ENCODE measurements at places on chromosomes 6 and 20.

GRCh38 chr6:62891065-62891647 is 320.1 kb upstream of the FKBP1C start:
- no peak for DNase-seq

- DNase-seq, result no peak
Observed at GRCh38 chr6:2550247-2550646, 200.5 kb downstream of the MYLK4 start.

- no peak for DNase-seq
Observed at GRCh38 chr20:25284131-25284601, 36.3 kb downstream of the PYGB start.

GRCh38 chr6:166722785-166723184 is 95.7 kb upstream of the RPS6KA2 start:
- no peak for DNase-seq

GRCh38 chr20:16803965-16804792 is 56.0 kb downstream of the OTOR start:
- DNase-seq, result peak; percentile 80

DNA sequence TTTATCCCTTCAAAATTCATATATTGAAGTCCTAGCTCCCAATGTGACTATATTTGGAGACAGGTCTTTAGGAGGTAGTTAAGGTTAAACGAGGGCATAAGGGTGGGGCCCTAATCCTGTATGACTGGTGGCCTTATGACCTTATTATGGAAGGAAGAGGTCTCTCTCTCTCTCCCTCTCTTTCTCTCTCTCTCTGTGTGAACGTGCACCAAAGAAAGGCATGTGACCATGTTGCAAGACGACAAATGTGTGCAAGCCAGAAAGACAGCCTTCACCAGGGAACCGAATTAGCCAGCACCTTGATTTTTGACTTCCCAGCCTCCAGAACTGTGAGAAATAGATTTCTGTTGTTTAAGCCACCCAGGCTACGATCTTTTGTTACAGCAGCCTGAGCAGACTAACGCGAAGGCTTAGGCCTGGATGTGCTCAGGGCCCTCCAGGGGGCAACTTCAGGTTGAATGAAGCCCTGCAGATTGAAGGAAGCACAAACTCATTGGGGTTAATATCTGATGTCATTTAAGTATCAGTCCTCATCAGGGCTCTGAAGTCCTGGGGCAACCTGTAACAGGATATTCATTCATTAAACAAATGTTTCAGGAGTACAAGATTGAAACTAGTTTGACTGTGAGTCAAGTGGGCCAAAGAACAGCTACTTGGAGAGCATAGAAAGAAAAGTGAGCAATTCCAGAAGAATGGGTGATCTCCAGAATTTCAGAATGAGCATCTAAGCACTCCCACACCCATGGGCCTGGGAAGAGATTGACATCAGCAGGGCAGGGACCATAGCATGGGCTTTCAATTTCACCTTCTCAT is 157.4 kb upstream of the TNFAIP3 start:
- DNase-seq, result no peak

- DNase-seq, result no peak
Observed at GRCh38 chr6:113475392-113475791, 381.8 kb upstream of the MARCKS start.

DNA sequence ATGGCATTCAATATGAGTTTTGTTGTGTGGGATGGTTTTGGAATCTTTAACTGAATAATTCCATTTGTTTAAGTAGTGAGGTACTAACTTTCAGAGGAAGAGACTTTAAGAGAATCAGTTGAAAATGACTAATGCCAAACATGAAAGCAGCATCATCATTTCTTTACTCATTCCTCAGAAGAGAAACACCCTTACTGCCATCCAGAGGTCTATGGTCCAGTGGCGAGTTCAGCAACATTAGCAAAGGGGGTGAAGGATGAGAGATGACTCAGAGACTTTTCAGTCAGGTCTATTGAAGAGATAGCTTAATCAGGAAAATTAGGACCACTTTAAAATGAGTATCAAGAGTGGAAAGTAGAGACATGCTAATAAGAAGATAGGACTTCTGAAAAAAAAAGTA is 118.8 kb downstream of the COL19A1 start:
- DNase-seq, result no peak

- DNase-seq, result no peak
Observed at GRCh38 chr6:68343901-68344300, 291.2 kb upstream of the ADGRB3 start.

DNA sequence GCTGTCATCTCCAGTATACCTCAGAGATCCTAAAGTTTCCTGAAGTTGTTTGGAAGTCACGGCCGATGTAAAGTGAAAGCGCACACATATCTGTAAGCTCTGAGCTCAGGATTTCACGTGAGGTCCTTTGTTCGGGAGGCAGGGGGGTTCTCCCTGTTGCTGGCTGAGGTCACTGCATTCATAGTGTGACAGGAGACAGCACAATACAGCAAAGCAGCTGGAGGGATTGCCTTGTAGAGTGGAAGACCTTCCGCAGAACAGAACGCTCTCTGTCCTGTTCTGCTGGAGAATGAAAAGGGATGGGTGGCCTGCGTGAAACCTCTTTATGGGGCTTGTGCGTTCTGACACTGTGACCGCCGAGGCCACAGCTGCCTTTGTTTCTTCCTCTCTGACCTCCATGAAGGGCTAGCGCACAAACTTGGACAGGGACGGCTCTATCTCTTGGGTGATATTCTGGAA is 13.4 kb upstream of the SERPINB1 start:
- no peak for DNase-seq

DNA sequence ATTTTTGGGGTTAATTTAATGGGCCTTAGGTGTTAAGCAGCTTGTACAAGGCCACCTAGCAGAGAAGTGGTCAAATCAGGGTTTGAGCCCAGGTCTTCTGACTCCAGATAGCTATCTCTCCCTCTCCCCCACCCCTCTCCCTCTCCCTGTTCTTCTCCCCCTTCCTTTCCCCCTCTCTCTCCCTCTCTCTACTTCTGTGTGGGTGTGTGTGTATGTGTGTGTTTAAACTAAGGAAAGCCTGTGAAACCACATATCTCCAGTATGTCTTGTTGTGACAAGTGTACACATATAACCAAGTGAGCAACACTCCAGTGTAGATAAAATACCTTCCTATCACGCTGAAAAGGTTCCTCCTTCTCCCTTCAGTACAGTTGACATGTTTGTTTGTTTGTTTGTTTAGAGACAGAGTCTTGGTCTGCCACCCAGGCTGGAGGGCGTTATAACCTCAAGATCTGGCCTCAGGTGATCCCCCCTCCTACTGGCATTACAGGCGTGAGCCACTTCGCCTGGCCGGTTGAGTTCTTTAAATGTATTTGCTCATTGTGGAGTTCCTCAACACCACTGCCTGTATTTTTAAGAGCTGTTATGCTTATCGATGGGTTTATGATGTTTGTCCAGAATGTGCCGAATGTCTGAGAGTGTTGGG is 140.4 kb downstream of the JARID2 start:
- no peak for DNase-seq

- DNase-seq, result no peak
Observed at GRCh38 chr20:34570859-34571306, 12.4 kb downstream of the MAP1LC3A start.

DNA sequence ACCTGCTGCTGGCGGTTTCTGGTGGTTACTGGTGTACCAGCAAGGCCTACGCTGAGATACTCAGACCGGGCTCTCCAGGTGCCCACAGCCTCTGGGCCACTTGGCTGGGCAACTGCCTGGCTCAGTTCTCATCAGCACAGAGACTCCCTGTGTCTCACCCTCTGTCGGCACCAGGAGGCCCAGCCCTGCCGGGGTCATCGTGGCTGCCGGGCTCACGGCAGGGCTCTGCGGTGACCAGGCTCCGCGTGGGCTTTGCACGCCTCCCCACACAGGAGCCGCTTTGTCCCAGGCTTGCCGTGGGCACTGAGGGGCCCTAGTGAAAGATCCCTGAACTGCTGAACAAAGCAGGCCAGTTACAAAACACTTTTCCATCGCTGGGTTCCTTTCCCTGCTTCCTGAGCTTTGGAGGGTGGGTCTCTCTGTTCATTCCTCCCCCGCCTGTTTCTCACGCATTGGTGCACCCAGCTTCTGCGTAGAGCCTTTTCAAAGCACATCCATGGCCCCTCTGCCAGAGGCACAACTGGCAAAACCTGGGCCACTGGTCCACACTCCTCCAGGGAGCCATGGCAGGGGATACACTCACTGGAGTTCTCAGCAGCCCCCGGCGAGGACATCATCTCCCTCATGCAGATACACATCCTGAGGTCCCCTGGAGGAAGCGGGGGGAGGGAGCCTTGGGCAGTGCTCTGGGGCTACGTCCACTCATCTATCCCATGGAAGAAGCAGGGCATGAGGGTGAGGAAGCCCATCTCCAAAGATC is 117.0 kb downstream of the NFATC2 start:
- no peak for DNase-seq

- no peak for DNase-seq
Observed at GRCh38 chr20:8078528-8078914, 53.5 kb upstream of the PLCB1 start.

DNA sequence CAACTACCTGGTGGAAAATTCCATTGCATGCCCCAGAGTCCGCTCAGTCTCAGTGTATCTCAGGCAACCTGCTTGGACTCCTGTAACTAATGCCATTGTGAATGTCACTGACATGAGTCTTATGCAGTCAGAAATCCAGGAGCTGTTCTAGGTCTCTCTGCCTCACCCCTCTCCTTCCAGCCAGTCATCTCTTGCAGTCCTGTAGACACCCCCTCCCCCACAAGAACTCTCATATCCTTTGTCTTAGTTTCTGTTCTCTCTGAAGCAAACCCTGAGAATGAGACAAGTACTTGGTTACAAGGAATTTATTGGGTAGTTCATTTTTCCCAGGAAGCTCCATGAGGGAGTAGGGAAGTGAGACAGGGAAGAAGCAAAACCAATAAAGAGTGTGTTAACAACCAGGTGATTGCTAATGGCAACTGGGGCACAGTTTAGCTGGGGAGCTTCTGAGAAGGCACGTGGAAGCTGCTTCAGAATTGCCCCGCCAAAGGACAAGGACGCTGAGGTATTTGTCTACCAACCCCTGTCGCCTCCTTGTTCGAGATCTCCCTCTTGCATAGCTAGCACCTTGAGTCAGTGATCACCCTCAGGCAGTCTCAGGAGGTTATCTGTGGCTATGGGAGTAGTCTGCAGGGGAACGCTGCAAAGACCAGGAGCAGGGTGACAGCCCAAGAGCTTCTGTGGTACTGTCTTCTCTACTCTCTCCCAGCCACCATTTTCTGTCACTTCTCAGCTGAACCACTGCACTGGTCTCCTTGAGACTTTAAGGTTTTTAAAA is 911.4 kb upstream of the FLRT3 start:
- no peak for DNase-seq

- no peak for DNase-seq
Observed at GRCh38 chr6:143097224-143097795, 36.6 kb downstream of the AIG1 start.

- DNase-seq, result no peak
Observed at GRCh38 chr6:3414327-3415081, 42.3 kb downstream of the SLC22A23 start.

DNA sequence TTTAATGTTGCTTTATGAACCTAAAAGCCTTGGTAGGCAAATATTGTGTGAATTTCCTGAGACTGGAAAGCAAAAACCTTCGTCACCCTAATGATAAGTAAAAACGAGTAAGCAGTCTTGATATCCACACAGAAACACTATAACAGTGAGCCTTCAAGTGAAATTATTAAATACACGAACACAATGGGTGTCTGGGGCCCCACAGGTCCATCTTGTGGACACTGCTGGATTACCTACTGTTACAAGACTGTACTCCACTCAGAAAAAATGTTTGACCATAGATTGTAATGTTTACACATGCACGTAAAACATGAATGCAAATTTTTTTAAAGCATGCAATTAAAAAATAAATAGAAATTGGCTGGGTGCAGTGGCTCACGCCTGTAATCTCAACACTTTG is 466.9 kb downstream of the CD83 start:
- DNase-seq, result no peak

GRCh38 chr6:138012682-138013081 is 94.5 kb downstream of the PERP start:
- no peak for DNase-seq

- DNase-seq, result no peak
Observed at GRCh38 chr6:153401751-153402150, 270.7 kb upstream of the RGS17 start.

DNA sequence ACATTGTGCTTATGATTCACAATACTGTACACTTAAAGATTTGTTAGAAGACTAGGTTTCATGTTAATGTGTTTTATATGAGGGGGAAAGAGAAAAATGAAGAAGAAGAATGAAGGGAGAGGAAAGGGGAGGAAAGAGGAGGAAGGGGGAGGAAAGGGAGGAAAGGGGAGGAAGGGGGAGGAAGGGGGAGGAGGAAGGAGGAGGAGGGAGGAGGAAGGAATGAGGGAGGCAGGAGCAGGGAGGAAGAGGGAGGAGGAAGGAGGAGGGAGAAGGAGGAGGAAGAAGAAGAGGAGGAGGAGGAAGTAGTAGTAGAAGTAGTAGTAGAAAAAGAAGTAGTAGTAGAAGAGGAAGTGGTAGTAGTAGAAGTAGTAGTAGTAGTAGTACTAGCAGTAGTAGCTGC is 70.6 kb downstream of the COL21A1 start:
- no peak for DNase-seq

DNA sequence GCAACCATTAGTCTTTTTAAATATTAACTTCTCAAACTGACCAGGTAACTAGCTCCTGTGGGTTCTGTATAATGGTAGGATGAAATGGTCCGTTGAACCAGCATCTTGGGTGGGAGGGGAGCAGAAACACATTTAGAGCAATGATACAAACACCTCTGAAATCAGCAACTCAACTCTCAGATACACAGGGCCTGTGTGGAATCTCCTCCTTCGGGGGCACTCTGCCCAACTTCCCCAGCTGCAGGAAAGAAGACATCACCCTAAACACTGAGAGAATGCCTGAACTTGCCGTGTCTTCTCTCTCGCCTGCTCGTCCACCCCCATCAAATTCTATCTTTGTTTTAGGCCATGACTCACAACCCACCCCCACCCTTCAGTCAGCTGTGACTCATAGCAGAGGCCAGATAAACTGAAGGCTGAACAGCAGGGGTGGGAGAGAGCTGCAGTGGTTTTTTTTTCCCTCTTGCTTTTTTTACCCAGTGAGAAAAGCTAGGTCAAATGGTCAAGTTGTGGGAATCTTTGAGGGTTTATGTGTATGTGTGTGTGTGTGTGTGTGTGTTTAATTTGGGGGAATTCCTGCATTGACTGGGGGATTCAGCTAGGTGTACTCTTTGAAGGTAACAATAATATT is 593.4 kb upstream of the JAG1 start:
- peak; percentile 55 for DNase-seq

DNA sequence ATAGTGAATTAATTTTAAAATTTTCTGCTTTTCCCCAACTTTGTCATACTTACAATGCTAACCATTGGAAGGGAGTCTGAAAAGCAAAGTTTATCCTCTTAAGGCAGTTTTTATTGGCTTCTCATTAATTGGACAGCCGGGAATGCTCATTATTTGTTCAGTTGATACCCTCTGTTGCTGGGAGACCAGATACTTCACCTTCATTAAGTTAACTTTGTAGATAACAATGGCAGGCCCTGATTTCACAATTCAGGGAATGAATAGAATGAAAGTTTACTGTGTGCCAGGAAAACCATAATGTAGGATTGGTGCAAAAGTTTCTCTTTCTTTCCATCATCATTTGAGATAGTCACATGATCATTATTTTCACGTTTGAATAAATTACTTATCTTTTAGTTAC is 49.0 kb downstream of the COL19A1 start:
- DNase-seq, result no peak
